PC-9 (cell line): ENCODE measurements at places on chromosomes 3 and 15. TPM values are rescaled to one million over a fixed set of nuclear protein-coding genes. Genes with fewer than 3 reads are reported as not detected.
A peak's percentile ranks its signal among the peaks of the same experiment; 100 is the strongest.

DNA sequence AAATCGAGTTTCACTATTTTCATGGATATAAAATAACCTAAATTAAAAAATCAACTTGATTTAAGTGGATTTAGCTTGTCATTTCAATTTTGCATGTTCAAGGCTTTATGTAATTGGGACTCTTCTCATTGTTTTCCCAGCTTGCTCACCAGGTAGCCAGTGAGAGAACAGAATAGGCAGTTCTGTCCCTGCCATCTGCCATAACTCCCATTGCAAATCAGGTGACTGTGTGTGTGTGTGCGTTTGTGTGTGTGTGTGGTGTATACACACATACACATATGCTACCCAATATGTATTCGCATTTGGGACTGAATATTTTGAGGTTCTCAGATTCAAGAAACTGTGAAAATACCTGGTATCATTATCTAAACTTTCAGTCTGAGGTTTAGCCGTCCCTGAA, 1069.8 kb downstream of the IGSF11 start:
- H3K4me3 ChIP-seq = no peak overlapping the region
- no peaks in the 10 kb centered on the region for H3K27me3 ChIP-seq

GRCh38 chr15:39579487-39580116, 1.3 kb upstream of the THBS1 start:
- peak; percentile 74 for DNase-seq
- peaks cover 22% of the 10 kb centered on the region; the same call in 1 of the 2 replicates for H3K4me1 ChIP-seq
- H3K27me3 ChIP-seq = no peaks in the 10 kb centered on the region
- H3K27ac ChIP-seq = peak overlapping the region; percentile 44

- H3K4me1 ChIP-seq = no peaks in the 10 kb centered on the region
- H3K36me3 ChIP-seq = no peaks in the 10 kb centered on the region
- peaks cover 16% of the 10 kb centered on the region for H3K27me3 ChIP-seq
- H3K27ac ChIP-seq = no peak within 1 kb of the TSS
- no peak within 1 kb of the TSS for H3K4me3 ChIP-seq
Observed at GRCh38 chr15:23647421-23648370, at the start of gene MAGEL2. TSS of gene MAGEL2 (minus strand) at chr15:23647867. CDS start at chr15:23647742, 125 bp downstream.

DNA sequence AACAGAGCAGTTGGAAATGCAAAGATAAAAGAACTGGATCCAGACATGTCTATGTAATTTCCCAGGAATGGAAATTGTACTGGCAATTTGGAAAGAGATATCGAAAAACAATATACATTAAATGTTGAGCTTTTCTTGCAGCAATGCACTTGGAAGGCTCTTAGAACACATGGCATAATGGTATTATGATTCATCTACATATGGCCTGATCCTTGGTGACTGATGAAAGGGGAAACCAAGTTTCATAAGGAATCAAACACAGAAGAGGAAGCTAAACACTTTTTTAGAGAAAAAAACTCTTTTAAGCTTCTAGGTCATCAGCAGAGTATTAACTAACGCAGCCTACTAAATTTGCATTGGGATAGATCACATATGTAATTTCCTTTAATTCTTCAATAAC, 12.4 kb upstream of the GREM1 start:
- no peak overlapping the region for H3K4me3 ChIP-seq
- peaks cover 15% of the 10 kb centered on the region for H3K4me1 ChIP-seq
- no peak overlapping the region for H3K27ac ChIP-seq
- H3K27me3 ChIP-seq = no peaks in the 10 kb centered on the region
- no peaks in the 10 kb centered on the region for H3K36me3 ChIP-seq

DNA sequence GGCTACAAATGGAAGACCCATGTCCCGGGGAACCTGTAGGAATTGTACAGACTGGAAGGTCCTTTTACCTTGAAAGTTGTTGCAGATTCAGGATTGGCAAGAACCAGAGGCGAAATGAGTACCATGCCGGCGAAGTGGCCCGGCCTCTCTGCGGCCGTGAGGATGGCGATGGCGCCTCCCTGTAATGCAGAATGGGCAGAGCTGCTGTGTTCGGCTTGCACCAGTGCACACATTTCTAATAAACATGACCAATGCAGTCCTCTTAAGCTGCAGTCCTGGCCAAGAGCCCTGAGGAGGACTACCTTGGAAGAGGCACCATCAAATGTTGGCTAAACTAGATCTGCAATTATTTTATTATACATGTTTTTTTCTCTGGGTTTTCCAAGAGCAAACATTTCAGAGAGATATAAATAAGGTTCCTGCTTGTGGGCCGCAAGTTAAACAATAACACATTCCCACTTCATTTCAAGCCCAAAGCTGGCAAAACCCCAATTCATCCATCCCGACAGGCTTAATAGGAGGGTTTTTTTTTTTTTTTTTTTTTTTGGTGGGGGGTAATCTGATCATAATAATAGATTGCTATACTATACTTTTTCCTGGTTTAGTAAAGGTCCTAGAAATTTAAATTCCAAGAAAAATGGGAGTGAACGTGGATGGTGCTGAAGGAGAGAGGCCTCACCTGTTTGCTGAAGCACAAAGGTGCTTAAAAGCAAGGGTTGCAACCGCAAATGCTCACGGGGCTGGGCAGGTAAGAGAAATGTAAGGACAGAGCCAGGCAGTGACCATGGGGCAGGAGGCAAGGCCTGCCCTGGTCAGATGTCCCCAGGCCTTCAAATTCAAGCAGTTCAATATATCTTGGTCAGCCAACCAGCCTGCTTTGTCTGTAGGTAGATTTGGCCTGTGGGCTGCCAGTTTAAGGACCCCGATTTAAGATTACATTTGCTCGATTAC, 48.5 kb downstream of the ABTB1 start:
- no peak overlapping the region for H3K4me3 ChIP-seq
- H3K27ac ChIP-seq = no peak overlapping the region
- H3K4me1 ChIP-seq = no peaks in the 10 kb centered on the region

Gene SLC25A20
- 2.9 and 4.9 TPM in 2 replicates for total RNA-seq

Gene FAM227B
- 1.4 and 3.3 TPM in 2 replicates for total RNA-seq

GRCh38 chr3:101310978-101311375, 9.4 kb downstream of the IMPG2 start:
- no peaks in the 10 kb centered on the region for H3K36me3 ChIP-seq
- H3K27ac ChIP-seq = no peak overlapping the region
- no peaks in the 10 kb centered on the region for H3K27me3 ChIP-seq

DNA sequence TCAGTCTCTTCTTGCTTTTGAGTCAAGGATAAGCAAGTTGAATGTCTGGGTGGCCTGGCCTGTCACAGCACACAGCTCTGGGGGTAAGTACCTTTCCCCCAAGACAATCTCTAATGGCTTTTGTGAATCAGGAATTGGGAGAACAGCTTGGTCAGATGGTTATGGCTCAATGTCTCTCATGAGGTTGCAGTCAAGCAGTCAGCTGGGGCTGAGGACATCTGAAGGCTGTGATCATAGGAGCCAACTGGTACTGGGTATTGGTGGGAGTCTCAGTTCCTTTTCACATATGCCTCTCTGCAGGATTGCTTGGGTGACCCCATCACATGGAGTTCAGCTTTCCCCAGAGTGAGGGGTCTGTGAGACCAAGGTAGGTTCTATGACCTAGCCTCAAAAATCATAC, 33.0 kb upstream of the TMEM158 start:
- no peak for DNase-seq
- no peaks in the 10 kb centered on the region for H3K27me3 ChIP-seq
- no peak overlapping the region for H3K4me3 ChIP-seq
